ENCODE measurements at places on chromosomes 5 and 9.

- DNase-seq = no peak
These were observed 274.6 kb upstream of the IRX4 start for GRCh38 chr5:2157372-2157771.

DNA sequence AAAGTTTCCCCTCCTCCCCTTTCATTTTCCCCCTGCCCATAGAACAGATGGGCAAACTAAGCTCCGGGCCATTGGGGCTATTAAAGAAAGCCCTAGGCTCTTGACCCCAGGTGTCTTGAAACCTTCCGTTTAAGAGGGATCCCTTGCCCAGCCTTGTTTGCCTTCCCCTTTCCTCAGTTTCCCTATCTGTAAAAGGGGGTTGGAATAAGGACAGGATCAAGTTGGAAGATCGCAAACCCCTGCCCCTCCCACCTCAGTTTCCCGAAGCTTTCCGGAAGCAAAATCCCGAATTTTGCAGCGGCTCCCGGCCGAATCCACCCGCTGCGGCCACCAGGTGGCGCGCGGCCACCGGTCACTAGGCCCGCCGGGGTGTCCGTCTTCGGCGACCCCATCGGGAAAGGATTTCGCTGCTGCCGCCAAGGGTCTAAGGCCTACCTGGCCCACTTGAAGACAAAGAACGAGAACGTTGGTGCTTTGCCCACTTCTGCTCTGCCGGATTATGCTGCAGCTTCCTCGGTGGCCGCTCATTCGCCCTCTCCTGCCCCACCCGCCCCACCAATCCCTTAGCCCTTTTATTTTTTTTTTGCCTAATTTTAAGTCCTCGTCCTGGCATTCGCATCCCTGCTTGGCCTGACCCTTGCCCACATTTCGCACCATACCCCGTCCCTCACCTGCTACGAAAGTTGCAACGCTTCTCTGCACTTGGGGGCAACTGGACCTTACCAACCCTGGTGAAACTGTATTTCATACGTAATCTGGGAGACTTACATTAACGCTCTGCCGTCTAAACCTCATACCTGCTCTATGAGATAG lies 962 bp upstream of the NR6A1 start:
- DNase-seq = no peak

DNA sequence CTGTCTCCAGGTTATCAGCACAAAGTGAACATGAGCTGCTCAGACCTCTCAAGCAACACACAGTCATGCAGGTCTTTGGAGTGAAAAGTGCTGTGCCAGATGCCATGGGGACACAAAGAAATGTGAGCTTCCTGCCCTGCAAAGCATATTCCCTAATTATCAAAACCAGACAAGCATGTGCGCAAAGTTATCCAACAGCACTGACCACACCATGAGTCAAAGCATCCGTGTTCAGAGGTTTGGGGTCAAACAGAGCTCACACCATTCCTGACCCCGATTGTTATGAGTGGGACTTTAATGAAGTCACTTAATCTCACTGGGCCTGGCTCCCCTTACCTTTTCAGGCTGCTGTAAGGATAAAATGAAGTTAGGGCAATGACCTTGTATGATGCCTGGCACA lies 138.5 kb downstream of the SLIT3 start:
- no peak for DNase-seq

GRCh38 chr5:74262544-74263207 lies 377.9 kb downstream of the ENC1 start:
- no peak for DNase-seq

- no peak for DNase-seq
These were observed 1.5 kb downstream of the NDFIP1 start for GRCh38 chr5:142110046-142110531.

- no peak for DNase-seq
These were observed 17.6 kb downstream of the MEGF9 start for GRCh38 chr9:120696551-120697230.

- no peak for DNase-seq
These were observed 85.8 kb downstream of the FBXO38 start for GRCh38 chr5:148469501-148469935.

DNA sequence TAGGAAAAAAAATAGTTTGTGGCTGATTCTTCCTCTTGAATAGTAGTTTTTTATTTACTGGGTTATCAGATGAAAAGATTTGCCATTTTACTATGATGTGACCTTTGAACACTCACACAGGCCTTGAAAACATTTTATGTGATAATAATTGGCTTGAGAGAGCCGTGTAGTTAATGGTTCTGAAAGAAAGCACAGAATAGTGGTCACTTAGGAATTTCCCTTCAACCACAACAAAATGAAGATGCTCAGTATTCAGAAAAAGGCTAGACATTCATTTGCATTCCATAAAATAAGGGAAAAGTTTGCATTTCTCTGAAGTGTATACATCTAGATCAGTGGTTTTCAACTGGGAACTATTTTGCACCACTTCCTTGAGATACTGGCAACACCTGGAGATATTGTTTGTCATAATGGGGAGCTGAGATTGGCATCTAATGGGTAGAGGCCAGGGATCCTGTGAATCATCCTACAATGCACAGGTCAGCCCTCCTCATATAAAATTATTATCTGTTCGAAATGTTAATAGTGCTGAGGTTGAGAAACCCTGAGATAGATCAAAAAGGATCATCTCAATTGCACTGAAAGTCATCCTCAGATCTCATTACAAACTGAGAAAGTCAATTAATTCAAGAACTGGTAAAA lies 446.4 kb upstream of the CCNG1 start:
- DNase-seq = no peak

GRCh38 chr5:80894083-80894482 lies 66.1 kb upstream of the RASGRF2 start:
- DNase-seq = no peak

DNA sequence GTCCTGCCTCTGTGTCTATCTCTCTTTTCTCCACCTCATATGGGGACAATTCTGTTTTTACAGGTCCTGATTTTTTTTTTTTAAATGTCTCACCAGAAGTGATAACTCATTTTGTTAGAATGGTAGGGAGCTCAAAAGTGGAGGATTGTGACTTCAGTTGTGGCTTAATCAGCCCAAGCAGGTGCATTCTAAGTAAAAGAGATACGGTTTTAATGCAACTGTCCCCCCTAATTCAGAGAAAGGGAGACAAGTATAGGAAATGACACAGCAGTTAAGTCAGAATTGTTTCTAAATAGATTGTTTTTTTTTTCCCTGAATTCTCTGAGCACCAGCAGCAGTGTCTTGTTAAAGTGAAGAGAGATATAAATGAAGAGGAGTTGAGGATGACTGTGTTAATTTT lies 24.5 kb downstream of the MAST4 start:
- no peak for DNase-seq

DNA sequence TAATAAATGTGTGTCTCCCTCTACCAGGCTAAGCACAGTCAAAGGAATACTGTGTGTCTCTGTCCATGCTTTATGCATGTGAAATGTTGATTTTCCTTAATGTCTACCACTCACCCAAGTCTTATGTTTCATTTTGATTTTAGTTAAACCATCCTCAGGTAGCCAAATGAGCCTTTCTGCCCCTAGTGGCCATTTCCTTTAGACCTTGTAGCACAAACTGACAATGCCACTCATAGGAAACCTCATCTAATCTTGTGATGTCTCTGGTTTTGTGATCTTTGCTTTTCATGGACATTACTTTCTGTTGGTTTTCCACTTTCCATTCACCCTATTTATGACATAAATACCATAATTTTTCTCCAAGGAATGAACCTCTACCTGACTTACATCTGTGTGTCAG lies 820.8 kb downstream of the MAT2B start:
- DNase-seq = no peak

- DNase-seq = no peak
These were observed 9.0 kb upstream of the CCDC125 start for GRCh38 chr5:69341520-69342161.

DNA sequence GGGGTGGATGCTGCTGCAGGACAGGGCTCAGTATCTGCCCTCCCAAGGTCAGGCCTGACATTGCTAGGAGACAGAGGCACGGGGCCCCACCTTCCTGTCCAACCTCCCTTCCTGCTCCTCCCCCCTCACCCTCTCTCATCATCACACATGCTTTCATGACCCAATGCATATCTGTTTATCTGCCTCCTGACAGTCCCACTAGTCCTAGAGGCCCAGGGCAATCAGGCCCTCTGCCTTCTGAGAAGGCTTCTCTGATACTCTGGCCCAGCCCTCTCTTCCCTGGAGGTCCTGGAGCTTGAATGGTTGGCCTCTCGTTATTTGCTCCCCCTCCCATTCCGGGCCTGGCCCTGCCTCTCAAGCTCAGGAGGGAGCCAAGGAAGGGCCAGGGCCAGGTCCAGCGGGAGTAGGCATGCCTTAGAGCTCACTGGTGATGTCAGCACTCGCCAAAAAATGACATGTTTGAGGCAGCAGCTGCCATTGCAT lies 90.6 kb upstream of the SAP30L start:
- DNase-seq = no peak

DNA sequence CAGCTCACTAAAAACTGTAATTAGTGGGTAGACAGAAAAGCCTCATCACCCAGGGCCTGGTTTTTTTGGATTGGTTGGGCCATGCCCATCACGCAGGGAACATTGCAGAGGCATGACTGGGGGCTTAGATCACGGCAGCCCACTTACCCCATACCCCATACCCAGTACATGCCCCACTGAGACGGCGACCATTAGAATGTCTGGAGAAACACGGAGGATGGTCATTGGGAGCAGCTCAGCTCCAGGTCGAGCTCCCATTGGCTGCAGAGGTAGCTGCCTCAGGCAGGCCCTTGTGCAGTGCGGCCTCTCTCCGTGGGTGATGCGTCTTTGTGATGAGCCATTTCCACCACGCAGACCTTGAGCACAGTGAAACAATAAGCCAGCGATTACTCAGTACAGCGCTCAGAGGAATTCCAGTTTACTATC lies 204.0 kb downstream of the GADD45G start:
- no peak for DNase-seq

GRCh38 chr5:171989276-171989675 lies 17.2 kb downstream of the FBXW11 start:
- no peak for DNase-seq

- no peak for DNase-seq
These were observed 36.6 kb upstream of the ARSB start for GRCh38 chr5:79021753-79022152.

- DNase-seq = no peak
These were observed 266.1 kb upstream of the MAP3K1 start for GRCh38 chr5:56549096-56549886.

DNA sequence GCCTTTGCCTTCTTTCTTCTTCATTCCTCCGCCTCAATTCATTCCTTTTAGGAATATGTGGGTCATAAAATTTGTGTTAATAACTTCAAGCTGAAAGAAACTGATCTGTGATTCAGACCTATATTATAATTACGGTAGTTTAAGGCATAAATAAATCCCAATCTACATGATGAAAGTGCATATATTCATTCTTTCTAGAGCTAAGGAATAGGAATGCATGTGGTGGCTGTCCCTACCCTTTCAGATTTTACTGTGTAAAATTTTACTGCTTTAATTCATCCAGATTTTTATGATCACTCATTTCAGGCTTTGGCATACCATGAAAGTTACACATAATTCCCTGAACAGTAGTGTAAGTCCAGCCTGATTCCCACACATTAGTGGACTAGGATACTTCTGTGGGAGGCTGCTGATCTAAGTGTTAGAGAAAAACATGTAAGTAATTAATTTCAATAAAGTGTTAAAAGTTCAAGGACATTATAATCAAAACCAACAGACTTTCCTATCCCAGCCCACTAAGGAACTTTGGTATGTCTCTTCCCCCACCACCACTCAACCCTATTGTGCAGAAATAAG lies 83.1 kb downstream of the HINT1 start:
- DNase-seq = no peak

- DNase-seq = no peak
These were observed 13.5 kb upstream of the DMAC1 start for GRCh38 chr9:7813030-7813429.

DNA sequence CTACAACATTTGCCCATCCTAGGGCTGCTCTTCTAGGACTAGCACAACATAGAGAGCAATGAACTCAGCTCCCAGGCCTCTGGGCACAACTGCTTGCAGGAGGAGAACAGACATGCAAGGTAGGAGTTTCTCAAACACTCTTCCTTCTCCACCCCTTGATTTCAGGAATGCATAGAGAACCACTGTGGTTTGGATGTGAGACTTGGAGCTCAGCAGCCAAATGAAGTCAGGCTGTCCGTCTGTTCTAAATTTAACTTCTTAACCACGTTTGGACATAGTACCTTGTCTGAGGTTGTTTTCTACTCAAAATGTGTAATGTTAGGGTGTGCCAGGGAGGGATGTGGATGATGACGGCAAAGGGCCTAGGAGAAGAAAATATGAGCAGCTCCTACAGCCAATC lies 515.1 kb upstream of the TNC start:
- DNase-seq = no peak

- no peak for DNase-seq
These were observed 171.7 kb downstream of the FGF1 start for GRCh38 chr5:142514196-142514595.

- DNase-seq = no peak
These were observed 20.2 kb downstream of the RECK start for GRCh38 chr9:36056896-36057295.

DNA sequence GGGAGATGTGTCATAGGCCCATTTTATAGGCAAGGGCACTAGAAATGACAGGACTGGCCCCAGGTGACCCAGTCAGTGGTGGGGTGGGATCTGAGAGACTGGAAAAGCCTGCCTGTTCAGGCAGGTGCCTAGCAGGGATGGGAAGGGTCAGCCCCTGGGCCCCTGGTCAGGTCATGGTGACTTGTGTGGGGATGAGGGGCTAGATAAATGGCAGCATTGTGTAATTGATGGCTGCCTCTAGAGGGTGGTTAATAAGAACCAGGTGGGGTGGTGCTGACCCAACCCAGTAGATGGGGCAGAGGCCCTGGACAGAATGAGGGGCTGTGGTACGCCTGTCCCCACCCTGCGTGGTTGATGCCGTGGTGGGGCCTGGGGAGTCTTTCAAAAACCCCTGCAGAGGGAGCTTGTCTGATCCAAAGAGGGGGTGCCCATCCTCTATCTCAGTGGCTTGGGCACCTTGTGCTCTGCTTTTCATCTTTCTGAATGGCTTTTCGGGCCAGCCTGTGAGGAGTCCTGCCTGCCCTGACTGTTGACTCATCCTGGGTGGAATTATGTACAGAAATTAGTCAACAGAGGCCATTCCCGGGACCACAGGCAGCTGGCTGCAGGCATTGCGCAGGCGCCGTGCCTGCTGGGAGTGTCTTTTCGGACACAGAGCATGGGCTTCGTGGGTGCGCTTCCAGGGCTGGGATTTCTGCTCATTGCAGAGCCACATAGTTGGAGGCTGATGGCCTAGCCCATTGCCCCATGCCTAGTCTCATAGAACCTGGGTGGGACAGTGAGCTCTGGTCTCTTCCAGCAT lies 93.6 kb upstream of the PITX1 start:
- no peak for DNase-seq

- DNase-seq = no peak
These were observed 174.2 kb downstream of the OXCT1 start for GRCh38 chr5:41695920-41696582.

- DNase-seq = no peak
These were observed 55.2 kb upstream of the STK32A start for GRCh38 chr5:147179562-147180147.
